Putamen (tissue), 1 donor: ENCODE measurements at places on chromosomes 5 and 9.

- no peak for DNase-seq
These were observed 48.3 kb downstream of the SH3TC2 start for GRCh38 chr5:149014571-149015031.

DNA sequence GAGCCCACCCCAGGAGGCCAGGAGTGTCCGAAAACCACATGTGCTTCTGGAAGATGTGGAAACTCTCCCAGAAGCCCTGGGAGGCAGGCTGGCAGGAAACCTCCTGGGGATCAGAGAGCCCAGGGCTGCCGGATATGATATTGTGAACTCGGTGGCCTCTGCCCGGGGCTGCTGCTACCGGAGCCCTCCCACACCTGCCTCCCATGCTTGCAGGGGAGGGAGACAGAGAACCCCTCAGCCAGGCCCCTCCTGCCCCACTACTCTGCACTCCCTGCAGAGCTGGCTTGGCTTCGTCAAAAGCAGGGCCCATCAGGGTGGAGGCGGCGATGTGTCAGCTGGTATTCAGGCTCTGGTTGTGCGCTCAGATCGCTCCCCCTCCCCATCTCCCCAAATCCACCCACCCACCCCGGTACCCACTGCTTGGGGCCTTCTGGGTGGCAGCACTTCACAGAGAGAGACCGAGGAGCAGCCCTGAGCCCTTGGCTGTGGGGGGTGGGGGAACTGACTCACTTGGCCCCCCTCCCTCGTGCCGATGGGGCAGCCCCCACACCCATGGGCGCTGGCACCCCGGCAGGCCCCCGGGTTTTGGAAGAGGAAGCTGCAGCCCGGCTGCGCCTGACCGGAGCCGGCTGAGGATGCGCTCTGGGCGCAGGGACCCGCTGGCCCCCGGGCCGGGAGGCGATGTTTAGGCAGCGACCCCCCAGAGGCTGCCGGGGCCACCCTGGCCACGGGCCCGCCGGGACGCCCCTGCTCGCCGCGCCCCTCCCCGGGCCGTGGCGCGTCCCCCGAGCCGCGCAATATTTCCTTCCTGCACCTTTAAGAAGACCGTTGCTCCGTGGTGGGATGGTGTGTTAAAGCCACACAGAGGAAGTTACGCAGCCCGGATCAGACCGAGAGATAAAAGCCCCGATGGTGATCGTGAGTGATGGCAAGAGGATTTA is 786 bp upstream of the NTNG2 start:
- no peak for DNase-seq

DNA sequence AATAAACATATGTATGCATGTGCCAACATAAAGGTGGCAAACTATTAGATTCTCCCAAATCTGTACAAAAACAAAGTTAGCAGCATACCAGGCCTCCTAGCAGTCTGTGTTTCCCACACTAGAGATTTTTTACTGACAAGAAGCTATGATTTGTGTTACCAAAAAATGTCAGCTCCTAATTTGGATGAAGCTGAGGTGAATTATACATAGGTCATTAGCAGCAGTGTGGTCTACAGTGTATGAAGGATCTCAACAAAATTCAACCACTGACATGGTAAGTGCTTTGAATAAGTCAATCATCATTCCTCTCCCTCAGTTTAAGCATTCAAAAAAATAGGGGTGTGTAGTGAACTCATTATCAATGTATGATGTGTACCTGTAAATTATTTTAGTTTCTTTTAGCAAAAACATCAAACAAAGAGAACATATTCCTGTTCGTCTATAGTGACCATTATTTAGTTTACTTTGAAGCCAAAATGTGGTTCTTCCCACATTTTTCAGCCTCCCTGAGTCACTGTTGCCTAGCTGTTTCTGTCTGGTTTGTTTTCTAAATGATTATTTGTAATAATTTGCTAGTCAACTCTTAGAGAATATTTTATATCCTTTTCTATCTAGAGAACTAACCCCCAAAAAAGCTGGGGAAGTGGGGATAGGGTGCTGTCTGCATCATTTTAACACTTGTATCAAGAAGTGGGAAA is 52.1 kb upstream of the RGMB start:
- DNase-seq, result no peak

DNA sequence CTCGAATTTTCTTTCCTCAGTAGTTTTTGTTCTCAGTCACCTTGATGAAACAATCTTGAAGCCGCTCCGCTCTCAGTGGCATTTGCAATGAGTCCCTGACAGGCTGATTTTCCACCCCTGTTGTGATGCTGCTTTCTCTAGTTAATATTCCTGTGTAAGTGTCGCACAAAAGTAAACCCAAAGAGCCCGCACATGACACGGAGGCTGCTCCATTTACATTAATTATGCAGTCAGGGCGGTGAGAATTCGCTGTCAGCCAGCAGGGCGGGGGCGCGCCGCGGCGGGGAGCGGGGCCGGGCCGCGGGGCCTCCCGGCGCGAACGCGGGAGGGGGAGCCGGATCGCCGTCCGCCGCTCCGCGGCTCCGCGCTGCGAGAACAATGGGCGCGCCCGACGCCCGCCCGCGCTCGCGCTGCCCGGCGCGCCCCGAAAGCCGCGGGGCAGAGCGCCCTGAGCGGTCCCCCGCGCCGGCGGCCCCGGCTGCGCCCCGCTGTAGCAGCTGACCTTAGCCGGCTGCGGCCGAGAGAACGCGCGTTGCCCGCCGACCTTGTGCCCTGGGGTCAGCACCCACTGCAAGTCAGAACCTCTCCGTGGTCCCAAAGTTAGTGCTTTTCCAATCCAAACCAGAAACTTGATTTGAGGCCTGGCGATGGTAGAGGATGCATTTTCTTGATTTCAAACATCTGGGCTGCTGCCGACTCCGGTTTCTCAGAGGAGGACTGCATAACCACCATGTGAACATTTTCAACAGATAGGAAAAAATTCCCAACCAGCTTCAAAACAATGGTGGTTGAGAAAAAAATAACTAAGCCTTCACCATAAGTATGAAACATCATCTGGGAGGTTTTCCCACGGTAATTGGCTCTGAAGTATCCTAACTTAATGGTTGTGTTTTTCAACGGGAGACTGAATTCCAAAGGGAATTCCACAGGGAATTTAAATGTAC is 142.6 kb downstream of the PBX3 start:
- DNase-seq, result peak; percentile 79

- DNase-seq, result peak; percentile 34
These were observed 207.9 kb downstream of the C9orf50 start for GRCh38 chr9:129412814-129413536.
